ENCODE measurements at places on chromosomes 1 and 21.

- no peak for DNase-seq
These were observed 4.6 kb downstream of the SNX27 start for GRCh38 chr1:151616505-151616849.

GRCh38 chr1:13735168-13735930 is 35.4 kb downstream of the PRDM2 start:
- DNase-seq: no peak

DNA sequence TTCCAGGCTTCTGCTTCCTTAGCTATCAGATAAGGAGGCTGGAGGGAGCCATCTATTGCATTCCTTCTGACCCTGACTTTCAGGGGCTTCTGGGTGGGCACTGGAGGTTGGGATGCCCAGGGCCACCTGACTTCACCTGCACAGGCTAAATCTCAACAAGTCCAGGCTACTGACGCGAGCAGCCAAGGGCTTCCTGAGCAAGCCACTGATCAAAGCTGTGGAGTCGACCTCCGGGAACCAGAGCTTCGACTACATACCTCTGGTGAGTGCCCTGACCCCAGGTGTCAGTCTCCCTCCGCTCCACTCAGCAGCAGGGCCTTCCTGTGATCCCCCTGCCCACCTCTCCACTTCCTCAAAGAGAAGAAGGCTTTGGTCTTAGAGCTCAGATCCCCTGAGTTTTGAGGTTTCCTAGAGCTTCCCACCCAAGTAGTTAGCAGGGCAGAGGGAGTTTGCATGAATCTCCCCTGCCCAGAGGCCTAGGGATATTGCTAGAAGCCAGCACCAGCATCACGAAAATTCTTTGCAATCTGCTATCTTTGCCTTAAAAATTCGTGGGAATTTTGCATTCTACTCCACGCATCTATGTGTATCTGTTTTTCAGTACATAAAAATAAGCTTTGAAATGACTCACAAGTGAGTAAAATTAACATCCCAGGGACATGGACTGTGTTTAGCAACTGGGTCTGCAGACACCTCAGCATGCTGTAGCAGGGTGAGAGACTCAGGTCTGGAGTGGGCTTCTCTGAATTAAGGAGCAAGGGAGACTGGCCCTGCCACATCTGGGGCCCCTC is 61.4 kb downstream of the VWA5B1 start:
- DNase-seq: no peak

DNA sequence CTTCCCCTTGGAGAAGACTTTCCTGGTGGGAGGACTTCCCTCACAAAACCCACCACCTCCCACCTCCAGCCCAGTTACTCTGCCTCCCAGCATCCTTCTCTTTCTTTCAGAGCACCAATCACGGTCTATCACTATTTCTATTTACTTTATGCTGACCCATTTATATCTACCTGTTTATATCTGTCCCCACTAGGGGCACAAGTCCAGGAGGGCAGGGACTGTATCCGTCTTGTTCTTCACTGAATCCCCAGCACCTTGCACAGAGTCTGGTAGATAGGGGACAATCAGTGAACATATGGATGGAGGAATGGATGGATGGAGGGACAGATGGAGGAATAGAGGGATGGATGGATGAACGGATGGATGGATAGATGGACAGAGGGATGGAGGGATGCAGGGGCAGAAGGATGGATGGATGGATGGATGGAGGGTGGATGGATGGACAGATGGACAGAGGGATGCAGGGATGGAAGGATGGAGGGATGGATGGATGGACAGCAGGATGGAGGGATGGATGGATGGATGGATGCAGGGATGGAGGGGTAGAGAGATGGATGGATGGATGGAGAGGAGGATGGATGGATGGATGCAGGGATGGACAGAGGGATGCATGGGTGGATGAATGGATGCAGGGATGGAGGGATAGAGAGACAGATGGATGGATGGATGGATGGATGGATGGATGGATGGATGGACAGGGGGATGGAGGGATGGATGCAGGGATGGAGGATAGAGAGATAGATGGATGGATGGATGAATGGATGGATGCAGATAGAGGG is 5.5 kb downstream of the C1QB start:
- no peak for DNase-seq

DNA sequence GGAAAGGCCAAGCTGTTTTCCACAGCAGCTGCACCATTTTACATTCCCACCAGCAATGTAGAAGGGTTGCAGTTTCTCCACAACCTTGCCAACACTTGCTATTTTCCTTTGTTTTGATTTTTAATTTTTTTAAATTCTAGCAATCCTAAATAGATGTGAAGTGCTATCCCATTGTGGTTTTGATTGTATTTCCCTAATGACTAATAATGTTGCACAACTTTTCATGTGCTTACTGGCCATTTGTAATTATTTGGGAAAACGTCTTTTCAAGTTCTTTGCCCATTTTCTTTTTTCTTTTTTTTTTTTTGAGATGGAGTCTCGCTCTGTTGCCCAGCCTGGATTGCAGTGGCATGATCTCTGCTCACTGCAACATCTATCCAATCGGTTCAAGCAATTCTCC is 53.9 kb downstream of the VCAM1 start:
- DNase-seq: no peak

DNA sequence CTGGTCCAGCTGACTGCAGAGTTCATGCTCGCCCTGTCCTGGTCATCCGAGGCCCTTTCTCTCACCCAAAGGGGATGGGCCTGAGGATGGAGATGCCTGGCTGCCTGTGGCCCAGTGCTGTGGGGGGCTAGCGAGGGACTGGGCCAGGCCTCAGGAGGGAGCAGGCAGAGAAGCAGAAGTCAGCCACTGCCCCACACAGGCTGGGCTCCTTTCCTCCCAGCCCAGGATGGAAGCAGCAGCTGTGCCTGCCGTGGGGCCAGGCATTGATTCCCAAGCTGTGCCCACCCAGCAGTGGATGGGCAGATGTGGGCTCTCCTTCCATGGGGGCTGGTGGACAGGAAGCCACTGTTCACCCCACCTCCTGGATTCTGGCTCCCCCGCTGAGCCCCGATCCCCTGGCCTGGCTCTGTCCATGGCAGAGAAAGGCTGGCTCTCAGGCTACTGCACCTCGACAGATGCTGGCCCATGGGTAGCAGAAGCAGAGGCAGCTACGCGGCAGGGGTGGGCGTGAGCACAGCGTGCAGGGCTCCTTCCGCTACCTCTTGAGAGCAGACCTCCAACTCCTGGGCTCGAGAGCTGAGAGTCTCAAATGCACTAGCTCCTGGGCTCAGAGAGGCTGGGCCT is 24.6 kb downstream of the RUNX3 start:
- DNase-seq: no peak

GRCh38 chr1:205246351-205247119 is 18.8 kb downstream of the TMCC2 start:
- DNase-seq: no peak

DNA sequence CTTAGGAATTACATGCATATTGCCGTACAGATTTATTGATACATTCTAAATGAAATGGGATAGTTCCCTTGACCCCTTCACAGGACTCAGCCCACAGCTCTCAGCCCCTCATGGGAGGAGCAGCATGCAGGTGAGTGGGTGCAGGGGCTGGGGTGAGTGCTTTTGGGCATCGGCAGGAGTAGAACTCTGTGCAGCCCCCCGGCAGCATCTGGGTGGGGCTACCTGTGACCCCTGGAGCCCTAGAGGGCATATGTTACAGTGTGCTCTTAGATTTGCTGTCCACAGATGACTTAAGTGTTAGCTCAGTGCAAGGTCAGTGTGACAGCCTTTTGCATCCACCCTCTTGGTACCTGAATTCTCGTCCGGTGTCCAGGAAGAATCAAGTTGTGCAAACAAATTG is 120.3 kb downstream of the GALNT2 start:
- DNase-seq: no peak

- no peak for DNase-seq
These were observed 29.4 kb upstream of the SSX2IP start for GRCh38 chr1:84719543-84720217.

GRCh38 chr1:118933051-118933781 is 54.9 kb downstream of the TBX15 start:
- DNase-seq: no peak

DNA sequence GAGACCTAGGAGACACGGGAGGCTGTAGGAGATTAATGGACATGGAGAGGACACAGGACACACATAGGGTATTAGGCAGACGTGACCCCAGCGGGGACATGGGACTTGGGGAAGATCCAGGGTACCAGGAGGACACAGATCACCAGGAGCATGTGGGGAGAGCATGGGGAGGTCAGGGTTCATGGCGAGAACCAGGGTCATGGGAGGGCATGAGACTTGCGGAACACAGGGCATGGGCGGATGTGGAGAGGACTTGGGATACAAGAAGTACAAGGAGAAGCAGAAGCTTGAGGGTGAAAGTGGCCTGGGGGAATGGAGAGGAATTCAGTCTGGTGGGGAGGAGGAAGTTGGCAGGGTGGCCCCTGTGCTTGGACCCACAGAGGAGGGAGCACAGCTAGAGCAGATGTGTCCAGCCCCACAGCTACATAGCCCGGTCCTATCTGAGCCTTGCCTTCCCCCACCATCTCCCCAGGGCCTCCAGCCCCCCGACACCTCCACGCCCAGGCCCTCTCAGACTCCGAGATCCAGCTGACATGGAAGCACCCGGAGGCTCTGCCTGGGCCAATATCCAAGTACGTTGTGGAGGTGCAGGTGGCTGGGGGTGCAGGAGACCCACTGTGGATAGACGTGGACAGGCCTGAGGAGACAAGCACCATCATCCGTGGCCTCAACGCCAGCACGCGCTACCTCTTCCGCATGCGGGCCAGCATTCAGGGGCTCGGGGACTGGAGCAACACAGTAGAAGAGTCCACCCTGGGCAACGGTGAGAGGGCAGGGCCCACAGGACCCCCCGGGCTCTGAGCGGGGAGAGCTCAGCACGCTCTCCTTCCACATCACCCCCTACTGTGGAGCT is 12.1 kb downstream of the TIE1 start:
- DNase-seq: no peak

DNA sequence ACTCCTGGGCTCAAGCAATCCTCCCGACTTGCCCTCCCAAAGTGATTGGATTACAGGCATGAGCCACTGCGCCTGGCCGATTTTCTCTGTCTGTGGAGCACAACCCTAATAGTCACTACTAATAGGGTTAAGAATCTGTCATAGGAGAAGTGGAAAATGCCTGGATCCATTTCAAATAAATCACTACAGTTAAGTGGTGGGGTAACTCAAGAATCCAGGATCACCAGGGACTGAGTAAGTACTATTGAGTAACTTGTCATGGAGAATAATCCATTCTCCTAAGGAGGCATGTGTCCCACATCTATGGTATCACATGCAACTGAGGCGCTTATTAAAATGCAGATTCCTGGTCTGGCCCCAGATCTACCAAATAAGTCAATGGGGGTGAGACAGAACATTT is 53.2 kb downstream of the OPTC start:
- no peak for DNase-seq

- no peak for DNase-seq
These were observed 178.9 kb upstream of the GREM2 start for GRCh38 chr1:240790856-240791255.

- DNase-seq: no peak
These were observed 22.8 kb downstream of the MYOM3 start for GRCh38 chr1:24089027-24089742.

DNA sequence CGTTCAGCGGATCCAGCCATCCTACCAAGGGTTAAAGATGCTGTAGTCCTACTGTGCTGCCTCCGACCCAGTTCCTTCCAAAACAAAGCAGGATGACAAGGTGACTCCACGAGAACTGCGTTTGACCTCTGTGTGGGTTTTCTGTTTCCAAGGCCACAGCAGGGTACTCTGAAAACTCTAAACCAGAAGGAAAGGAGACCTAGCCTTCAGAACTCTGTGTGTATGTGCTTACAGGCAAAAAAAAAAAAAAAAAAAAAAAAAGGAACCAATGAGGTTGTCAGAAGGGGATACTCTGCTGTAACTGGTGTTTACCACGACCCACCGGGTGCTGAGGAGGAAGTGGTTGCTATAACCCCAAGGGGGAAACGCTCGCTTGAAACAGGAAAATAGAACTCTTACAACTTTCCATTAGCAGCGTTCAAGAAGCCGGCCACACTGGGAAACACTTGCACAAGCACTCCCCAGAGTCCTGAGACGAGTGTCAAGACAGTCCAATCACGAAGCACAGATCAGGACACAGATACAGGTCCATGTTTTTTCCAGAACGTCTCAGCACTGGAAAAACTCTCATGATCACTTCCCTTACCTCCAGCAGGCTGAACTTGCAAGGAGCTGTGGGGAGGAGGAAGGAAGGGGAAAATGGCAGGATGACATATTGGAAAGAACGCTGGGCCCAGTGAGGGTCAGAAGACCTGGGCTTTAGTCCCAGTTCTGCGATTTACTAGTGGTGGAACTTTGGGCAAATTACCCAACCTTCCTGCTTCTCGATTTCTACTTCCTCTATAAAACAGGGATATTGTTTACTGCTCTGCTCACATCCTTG is 64.0 kb downstream of the ITPKB start:
- no peak for DNase-seq

GRCh38 chr1:178006043-178006442 is 36.2 kb upstream of the SEC16B start:
- DNase-seq: no peak

DNA sequence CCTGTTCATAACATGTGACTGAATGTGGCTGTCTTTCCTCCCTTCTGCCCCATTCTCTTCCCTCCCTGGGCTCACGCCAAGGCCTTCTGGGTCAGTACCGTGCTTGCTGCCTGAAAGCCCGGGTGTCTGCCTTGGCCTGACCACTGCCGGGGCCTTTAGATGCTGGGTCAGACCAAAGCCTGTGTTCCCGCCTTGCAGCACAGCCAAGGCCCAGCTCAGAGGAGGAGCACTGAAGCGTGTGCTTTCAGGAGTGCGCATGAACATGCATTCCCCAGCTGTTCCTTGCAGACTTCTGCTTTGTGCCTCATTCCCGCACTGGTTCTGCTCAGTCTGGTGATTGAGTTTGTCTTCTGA is 27.0 kb upstream of the SARS1 start:
- no peak for DNase-seq
